ENCODE measurements at places on chromosomes 6 and 20.
A peak's percentile ranks its signal among the peaks of the same experiment; 100 is the strongest.

DNA sequence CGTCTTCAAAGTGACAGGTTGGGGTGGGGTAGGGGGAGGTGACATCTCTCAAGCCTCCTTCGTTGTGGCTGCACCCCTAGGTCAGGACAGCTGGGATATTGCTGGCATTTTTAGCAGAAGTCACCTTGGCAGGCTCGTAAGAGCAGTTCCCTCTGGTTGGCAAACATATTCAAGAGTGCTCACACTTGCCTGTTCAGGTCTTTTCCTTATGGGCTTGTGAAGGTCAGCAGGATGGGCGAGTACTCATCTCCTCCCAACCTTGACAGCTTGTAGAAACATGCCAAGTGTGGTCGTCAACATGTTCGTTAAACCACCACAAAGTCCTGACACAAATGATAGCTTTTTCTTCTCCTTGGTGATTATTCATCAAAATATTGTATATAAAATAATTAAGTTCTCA lies 113.6 kb downstream of the HDGFL1 start:
- no peak for DNase-seq

GRCh38 chr6:44858998-44859397 lies 469.1 kb upstream of the RUNX2 start:
- DNase-seq, result no peak

- DNase-seq, result no peak
These were observed 130.4 kb downstream of the OLIG3 start for GRCh38 chr6:137363805-137364138.

DNA sequence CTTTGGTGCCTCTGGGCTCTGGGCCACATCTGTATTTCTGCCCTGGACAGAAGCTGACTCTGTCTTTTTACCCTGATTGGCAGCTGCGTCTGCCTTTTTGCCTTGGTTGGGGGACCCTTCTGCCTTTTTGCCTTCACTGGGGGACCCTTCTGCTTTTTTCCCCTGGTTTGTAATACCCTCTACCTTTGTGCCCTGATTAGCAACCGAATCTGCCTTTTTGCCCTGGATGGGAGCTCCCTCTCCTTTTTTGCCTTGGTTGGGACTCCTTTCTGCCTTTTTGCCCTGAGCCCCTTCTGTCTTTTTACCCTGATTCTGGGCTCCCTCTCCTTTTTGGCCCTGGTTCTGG lies 23.4 kb downstream of the RRBP1 start:
- no peak for DNase-seq

GRCh38 chr20:611047-611842 lies 1.1 kb upstream of the TCF15 start:
- DNase-seq, result no peak

- no peak for DNase-seq
These were observed 635.3 kb upstream of the MARCKS start for GRCh38 chr6:113221850-113222249.

- DNase-seq, result no peak
These were observed 137.4 kb upstream of the RNF24 start for GRCh38 chr20:4152696-4153235.

DNA sequence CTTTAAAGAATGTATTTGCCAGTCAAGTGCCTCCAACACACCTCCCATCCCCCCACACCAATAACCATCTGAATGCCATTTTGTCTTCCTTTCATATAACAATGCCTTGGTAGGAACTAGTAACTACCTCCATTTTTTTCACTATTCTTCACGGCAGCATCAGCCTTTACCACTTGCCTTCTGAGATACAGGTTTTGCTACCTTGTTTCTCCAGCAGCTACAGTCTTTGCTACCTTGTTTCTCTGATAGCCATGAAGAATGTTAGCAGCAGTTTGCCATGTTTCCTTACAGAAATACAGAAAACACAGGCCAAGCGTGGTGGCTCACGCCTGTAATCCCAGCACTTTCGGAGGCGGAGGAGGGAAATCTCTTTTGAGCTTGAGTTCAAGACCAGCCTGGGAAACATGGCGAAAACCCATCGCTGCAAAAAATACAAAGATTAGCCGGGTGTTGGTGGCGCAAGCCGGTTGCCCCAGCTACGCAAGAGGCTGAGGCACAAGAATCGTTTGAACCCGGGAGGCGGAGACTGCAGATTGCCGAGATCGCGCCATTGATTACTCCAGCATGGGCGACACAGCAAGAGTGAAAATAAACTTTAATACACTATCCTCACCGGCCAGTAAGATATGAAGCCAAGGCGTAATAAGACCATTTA lies 100.9 kb downstream of the HFE start:
- no peak for DNase-seq

DNA sequence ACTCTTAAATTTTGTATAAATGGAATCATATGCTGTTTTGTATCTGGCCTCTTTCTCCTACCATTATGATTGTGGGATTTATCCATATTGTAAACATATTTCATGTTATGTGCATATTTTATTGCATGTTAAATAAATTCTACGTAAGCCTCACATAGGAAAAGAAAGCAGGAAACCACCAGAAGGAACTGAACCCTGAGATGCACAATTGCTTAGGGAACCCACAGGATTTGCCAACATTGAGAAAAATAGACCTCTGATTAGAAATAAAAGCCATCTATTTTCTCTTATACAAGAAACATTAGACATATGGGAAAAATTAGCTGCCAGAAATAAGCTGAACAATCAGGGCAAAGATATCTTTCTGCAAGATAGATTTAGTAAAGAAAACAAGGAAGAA lies 111.2 kb upstream of the CARMIL1 start:
- DNase-seq, result no peak

- DNase-seq, result no peak
These were observed 8.9 kb downstream of the PERP start for GRCh38 chr6:138098306-138098705.

DNA sequence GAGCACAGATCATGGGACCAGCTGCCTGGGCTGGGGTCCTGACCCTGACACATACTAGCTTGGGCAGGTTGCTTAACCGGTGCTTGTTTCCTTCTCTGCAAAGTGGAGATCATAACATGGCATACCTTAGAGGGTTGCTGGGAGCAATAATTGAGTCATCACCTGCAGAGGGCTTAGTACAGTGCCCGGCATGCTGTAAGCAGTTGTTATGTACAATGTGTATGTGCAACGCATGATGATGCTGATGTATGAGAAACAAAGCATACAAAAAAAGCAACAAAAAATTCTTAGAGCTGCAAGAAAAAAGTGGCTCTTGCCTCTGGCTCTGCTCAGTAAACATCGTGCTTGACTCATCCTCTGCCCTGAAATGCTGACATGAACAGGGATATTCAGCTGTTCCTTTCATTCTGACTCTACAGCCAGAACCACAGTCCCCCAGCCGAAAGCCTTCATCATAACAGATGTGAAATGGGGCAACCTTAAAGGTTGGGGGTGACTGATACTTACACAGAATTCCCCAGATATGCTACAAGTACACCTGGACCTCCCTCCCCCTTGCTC lies 91.7 kb downstream of the CLIC5 start:
- no peak for DNase-seq

- no peak for DNase-seq
These were observed 680.4 kb upstream of the IMPG1 start for GRCh38 chr6:76752841-76753240.

- DNase-seq, result no peak
These were observed 681.1 kb downstream of the DHX35 start for GRCh38 chr20:39643292-39643691.

- DNase-seq, result no peak
These were observed 3.1 kb upstream of the PCNA start for GRCh38 chr20:5122873-5123260.

- no peak for DNase-seq
These were observed 48.4 kb downstream of the CEP43 start for GRCh38 chr6:167047554-167047953.

GRCh38 chr6:81451787-81452186 lies 300.7 kb downstream of the TENT5A start:
- peak; percentile 52 for DNase-seq

- DNase-seq, result no peak
These were observed 48.1 kb upstream of the CHRNA4 start for GRCh38 chr20:63409066-63409833.

DNA sequence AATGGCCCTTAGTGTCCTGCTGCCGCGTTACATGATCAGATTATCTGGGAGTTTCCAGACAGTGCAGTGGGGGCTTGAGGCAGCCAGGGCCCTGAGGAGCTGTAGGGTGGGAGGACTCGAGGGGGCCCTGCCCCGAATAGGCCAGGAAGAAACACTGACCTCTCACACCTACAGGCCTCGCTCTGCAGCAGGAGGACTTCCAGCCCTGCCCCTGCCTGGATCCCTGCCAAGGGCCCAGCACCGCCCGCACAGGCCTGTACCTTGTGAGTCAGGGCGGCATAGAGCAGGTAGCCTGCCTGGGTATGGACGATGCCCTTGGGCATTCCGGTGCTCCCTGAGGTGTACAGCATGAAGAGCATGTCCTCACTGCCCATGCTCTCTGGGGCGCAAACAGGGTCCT lies 30.1 kb upstream of the APMAP start:
- no peak for DNase-seq

DNA sequence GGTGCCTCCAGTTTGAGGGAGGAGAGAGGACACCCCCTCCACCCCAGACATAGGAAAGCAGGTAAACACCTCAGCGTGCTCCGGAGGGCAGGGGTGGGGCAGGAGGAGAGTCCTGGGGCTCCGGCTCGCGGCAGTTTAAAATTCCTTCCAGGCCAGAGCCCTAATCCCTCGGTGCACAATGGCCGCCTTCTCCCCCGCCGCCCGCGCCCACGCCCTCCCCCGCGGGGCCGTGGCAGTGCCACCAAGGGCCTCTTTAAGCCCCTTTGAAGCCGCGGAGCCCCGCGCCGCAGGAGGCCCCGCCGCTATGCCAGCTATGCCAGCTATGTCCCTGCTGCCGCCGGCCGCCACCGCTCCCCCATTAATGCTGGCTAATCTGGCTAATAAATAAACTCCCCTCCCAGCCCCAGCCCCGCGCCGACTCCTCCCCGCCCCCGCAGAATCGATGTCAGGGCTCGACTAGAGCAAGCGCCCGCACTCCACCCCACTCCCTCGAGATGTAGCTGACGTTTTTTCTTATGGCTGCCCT lies 125.1 kb downstream of the MRPL14 start:
- DNase-seq, result no peak

- DNase-seq, result no peak
These were observed 28.8 kb downstream of the IL20RA start for GRCh38 chr6:137015943-137016342.

DNA sequence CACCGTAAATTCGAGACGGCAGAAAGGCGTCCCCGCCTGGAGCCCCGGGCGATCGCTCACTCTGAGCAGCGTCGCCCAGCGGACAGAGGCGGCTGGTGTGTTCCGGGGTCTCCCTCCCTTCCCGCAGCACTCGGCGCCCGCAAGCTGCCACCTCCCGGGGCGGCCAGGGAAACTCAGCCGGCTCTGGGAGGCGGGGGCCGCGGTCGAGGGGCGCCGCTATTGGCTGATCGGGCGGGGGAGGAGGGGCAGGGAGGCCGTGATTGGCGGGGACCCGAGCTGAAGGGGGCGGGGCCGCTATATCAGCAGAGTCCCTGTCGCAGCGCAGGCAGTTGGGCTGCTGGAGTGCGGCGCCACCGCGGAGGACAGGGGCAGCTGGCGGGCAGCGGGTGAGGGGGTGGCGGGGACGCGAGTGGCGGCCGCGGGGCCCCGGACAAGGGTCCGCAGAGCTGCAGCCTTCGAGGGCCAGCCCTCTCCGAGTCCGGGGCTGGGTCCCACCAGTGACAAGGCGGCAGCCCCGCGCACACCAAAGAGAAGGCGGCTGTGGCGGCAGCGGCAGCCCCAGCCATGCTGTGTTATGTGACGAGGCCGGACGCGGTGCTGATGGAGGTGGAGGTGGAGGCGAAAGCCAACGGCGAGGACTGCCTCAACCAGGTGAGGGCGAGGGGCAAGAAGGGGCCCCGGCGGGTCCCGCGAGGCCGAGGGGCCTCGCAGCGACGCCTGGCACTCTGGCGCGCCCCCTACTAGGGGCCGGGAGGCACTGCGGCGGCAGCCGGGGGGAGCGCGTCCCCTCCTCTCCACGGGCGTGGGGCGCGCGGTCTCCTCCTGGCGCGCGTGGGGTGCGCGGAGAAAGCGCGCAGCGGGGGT lies at the start of gene MYLIP:
MYLIP (plus strand) TSS at position 328 of the 864 bp plus-strand sequence; CDS start at position 565, 237 bp downstream.
- no peak for DNase-seq

GRCh38 chr6:156430386-156430785 lies 346.8 kb upstream of the ARID1B start:
- DNase-seq, result no peak

DNA sequence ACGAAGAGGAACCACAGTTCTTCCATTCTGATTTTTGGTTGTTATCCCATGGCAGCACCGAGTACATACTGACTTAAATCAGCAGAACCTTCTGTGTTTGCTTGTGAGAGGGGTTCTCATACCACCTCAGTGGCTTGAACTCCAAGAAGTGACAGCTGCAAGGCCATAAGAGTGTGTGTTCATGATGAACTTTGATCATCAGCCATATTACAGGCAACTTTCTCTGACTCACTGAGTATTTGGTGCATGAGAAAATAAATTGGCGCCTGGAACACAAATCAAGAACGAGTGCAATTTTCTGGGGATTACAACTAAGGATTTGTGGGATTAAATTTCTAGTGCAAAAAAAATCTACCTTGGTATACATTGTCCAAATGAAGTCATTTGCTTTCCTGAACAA lies 68.9 kb downstream of the CYP39A1 start:
- no peak for DNase-seq

- DNase-seq, result no peak
These were observed 640.2 kb downstream of the PTPRT start for GRCh38 chr20:42549496-42549895.

DNA sequence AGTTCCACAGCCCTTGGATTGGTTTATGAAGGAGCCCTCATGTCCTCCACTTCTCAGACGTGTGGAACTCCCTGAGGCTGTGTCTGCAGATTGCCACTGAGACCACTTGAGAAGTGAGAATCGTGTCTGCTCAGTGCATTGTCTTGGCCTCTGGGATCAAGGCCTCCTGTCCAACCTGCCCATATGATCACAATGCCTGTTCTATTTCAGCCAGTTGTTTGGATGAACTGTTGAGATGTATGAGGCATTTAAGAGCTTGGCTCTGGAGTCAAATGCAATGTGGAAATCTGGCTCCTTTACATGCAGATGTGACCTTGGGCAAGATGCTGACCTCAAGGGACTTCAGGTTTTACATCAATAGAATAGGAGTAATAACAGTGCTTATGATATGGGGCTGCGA lies 125.9 kb downstream of the SLC24A3 start:
- no peak for DNase-seq

DNA sequence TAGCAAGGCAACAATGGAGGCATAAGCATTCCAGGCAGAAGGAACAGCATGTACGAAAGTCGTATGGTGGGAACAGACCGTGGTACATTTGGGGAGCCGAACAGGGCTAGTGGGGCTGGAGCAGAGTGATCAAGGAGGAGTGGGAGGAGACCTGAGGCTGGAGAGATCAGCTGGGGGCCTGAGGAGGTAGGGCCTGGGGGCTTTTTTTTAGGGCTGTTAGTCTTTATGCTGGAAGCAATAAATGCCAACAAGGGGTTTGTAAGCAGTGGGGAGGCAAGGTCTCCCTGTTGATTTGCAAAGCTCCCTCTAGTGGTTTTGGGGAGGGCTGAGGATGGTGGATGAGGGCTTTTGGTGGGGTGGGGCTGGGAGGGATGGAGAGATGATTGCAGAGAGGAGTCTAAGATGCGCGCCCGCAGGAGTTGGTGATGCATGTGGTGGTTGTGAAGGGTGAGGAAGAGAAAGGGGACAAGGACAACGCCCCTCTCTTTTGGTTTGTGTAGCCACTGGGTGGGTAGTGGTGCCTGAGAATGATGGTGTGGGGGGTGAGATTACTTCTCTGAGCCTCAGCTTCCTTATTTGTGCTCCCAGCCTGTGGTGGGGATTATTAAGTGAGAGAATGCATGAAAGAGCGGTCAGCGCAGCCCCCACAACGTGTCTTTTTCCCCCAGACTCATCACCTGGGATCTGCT lies 74.1 kb upstream of the TOX2 start:
- no peak for DNase-seq

Data from BJ (cell line).